Left renal cortex interstitium (tissue), 4 donors: ENCODE measurements at places on chromosomes 11 and 22. TPM values are rescaled to one million over a fixed set of nuclear protein-coding genes. Genes with fewer than 3 reads are reported as not detected.

DNA sequence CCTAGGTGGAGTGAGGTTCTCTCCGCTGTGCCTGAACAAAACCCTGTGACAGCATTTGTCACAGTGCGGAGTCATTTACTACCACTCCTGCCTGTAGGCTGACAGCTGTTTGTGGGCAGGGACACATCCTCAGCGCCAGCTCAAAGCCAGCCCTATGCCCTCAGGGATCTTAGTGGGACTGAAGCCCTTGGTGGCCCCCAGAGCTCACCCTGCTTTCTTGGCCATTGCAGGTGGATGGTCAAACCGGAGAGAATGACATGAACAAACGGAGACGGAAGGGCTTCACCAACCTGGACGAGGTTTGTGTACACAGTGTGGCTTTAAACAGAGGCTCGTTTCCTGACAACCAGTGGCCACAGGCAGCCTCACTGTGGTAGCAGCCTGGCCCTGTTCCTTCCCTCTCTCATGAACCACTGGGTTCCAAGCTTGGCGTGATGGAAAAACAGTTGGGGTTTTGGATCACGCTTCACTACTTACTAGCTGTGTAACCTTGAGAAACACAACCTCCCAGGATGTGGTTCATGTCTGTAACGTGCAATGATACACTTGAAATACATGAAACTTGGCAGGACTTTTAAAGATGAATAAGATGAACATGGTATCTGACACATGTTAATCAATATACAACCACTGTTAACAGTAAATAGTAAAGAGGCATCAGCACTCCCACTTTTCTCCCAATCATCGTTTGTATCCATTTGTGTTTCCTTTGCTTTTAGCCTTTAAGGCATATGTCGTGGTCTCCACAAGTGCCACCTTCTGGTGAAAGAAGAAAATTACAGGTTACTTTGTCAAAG is 125.8 kb downstream of the MICAL2 start:
- peak; percentile 32 for DNase-seq

DNA sequence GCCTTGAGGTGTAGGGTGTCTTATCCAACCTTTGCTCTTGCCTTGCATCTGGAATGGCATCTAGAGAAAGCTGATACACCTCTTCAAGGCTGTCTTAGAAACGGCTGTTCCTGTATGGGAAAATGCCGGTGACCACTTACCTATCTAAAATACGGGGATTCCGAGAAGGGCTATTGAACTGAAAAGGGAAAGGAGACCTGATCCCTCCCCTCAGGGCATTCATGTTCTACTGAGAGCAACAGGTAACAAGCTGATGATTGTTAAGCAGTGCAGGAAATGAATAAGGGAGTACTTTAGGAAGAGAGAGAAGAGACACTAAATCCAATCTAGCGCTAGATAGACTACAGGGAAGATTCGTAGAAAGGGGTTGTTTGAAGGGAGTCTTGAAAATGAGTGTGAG is 1388.1 kb downstream of the FAM181B start:
- no peak for DNase-seq

- no peak for DNase-seq
Observed at GRCh38 chr11:61712846-61713245, 32.7 kb downstream of the DAGLA start.

GRCh38 chr11:61473370-61474012 is 35.1 kb upstream of the LRRC10B start:
- DNase-seq: no peak

- DNase-seq: no peak
Observed at GRCh38 chr22:24302591-24302990, 32.0 kb downstream of the SPECC1L start.

GRCh38 chr11:95267601-95268213 is 36.7 kb upstream of the SESN3 start:
- DNase-seq: no peak

DNA sequence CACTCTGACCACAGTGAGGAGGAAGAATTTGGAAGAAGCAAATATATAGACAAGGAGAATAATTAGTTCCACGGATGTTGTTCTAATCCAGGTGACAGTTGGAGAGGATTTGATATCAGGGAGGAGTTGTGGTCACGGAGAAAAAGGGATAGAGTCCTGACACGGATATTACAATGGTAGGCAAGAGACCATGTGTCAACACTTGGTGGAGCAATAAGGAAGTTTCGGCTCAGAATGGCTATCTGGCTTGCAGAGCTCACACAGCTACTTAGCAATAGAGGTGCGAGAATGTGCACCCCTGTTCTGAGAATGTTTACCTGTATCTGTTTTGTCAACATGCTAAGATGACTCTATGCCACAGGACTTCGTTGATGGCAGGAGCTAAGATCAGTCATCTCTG is 10.4 kb upstream of the OR9Q2 start:
- no peak for DNase-seq

GRCh38 chr11:102234779-102235439 is 82.4 kb upstream of the BIRC3 start:
- DNase-seq: no peak

DNA sequence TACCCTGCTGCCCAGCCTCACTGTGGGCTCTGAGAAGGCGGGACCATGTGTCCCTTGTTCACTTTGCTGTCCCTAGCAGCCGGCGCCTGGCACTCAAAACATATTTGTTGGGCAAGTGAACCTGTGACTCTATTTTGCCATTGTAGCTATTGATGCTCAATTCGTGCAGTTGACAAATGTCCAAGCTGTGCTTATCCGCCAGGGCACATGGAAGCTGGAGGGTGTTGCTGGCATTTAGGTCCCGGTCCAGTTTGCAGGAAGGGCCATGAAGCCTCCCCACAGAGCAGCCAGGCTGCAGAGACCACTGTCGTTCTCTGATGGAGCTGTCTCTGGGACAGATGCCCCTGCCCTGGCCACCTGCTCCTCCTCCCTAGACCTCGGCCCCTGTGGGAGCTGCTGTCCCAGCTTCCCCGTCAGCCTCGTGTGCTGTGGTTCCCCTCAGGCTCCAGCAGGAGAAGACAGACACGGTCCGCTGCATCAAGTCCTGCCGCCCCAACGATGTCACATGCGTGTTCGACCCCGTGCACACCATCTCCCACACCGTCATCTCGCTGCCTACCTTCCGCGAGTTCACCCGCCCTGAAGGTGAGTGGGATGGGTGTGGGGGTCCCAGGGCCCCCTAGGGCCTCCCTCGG is 71.5 kb downstream of the FBLN1 start:
- DNase-seq: no peak

The MMP27 gene
- not detected for polyA plus RNA-seq

The KIRREL3 gene
- 2.1 TPM for polyA plus RNA-seq

The OR5B21 gene
- polyA plus RNA-seq: not detected

The FADS3 gene
- polyA plus RNA-seq: 21.5 TPM
